ENCODE measurements at places on chromosomes 12 and 14.

DNA sequence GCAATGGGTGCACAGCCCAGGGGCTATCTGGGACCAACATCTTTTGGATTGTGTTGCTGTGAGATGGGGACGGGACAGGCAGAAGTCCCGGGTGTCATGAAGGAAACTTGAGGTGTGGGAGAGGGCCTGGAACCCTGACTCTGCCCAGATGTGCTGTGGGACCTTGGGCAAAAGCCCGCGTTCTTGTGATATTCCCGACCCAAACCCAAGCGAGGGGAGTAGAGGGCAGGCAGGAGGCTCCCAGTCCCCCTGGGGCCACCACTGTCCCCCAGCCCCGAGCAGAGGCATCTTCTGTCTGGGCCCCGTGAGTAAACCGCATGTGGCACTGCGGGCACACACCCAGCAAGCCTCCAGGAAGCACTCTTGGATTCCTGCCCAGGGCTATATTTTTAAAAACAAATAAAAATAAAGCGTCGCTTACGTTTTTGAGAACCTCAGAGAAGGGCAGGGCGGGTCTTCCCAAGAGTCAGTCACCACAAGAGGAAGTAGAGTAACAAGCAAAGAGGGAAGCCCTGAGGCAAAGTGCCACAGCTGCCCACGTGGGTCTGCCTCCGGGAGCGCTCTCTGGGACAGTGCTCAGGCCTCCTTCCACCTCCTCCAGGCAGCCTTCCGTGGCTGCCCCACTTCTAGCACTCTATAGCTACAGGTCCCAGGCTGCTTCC is 39.5 kb downstream of the BEGAIN start:
- peak; percentile 54 for DNase-seq

DNA sequence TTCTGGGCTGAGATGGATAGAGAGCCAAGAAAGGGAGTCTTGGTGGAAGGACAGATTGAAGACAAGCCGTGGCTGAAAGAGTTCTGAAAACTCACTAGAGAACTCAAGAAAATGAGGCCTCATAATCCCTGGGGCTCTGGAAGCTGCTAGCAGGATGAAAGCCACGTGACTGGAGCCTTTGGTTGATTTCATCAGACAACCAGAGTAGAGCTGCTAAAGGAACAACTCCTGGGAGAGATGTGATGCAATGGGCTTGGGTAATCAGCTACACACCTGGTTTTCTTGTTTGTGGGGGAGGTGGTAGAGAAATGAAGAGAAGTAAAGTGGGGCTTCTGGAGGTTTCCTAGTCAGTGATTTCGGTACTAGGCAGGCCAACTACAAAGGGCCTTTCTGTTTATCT is 13.4 kb downstream of the CSRNP2 start:
- DNase-seq = no peak

GRCh38 chr12:80811957-80812708 is 95.4 kb downstream of the MYF5 start:
- DNase-seq = no peak

DNA sequence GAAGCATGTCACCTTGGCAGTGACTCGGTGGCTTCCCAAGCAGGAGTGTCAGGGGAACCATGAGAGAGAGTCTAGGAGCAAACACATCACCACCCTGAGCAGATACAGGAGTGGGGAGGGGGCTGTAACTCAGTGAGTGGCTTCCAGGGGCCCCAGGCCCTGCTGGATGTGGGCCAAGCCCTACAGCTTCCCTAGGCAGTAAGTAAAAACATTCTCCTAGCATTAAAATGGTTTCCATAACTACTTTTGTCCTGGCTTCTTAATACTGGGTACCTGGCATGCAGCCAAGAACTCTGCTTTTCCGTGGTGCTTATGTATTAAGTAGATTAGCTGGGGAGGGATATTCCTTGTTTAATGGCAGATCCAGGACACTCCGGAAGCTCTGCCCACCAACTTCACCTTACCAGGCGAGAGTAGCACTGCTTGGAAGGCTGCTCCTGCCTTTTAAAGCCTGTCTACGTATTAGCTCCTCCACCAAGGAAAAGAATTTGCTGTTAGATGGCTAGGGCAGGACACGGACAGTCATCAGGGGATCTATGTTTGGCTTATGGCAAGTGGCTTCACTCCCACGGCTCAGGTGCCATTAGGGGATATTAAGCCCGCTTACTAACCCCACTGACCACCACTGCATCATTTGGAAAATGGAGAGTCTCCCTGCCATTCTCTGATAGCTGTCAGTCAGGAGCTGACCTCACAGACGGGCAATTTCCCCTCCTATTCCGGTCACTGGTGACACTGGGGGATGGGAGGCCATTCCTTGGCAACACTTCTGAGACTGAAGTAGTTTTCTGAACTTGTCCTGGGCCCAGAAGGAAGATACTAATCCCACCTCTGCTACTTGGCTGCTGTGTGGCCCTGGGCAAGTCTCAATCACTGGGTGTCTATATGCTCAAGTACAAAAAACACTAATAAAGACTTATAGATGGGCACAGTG is 22.8 kb downstream of the OTUB2 start:
- DNase-seq = no peak

DNA sequence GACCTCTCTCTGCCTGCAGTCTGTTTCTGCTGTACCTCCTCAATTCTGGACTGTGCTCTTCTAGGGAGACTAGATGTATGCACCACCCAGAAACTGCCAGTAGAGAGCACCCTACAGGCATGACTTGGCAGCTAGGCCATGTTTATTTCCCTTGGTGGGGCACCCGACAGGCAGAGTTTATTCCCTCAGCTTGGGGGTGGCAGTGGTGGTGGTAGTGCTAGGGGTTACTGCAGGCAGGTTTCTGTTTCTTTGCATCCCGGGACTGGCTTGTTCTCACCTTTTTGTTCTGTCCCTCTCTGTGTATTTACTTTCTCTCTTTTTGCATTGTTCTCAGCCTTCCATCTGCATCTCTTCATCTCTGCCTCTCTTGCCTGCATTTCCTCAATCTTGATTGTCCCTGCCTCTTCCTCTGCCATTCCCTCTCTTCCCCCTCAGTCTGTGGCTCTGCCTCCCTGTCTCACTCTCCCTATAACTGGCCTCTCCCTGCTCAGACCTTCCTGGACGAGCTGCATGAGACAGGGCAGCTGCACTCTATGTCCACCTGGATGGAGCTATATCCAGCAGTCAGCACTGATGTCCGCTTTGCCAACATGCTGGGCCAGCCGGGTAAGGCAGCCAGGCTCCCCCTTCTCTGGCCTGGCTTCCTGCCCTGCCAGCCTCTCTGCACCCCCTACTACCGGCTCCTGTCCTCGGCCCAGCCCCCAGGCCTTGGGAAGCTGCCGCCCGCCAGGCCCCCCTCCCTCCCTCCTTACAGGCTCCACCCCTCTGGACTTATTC is 13.8 kb downstream of the PRPF40B start:
- DNase-seq = peak; percentile 65

GRCh38 chr12:119850330-119850729 is 26.8 kb downstream of the CIT start:
- no peak for DNase-seq

GRCh38 chr12:27000961-27001360 is 13.2 kb downstream of the TM7SF3 start:
- no peak for DNase-seq

GRCh38 chr14:48536318-48536717 is 860.9 kb upstream of the MDGA2 start:
- no peak for DNase-seq

- no peak for DNase-seq
These were observed 581.7 kb downstream of the DIO2 start for GRCh38 chr14:79629411-79630287.

DNA sequence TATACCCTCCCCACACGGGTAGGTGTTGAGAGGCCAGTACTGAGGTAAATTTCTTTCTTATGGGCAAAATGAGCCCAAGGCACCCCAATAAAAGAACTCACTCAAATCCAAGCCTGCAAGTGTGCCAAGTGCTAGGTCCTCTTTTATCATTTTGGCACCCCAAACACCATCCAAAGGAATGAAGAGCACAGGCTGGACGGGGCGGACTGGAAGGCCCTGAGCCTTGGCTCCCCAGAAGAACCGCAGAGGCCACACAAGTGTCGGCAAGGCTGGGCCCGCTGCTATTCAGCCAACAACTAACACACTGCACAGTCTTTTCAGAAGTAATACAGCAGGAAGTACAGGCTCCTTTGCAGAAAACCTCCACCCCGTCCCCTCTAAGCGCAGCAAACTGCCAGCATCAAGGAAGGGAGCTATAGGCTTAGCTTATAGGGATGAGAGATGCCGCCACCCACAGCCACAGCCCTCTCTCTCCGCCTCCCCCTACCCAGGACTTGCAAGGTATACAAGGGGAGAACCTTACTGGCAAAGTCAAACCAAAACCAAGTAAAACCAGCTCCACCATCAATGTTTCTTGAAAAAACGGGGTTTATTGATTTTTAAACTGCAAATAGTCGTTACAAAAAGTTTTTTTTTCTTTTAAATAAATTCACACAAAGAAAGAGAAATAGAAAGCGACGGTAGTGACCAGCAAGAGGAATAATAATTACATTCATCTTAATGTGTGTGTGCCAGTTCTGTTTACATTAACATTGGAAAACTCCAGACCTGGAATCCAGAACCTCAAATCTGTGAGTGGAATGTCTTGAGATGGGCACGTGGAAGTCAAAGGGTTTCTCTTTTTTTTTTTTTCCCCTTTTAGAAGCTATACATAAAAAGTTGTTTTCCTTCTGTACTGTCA is 5.5 kb downstream of the ZFP36L1 start:
- DNase-seq = peak; percentile 15

DNA sequence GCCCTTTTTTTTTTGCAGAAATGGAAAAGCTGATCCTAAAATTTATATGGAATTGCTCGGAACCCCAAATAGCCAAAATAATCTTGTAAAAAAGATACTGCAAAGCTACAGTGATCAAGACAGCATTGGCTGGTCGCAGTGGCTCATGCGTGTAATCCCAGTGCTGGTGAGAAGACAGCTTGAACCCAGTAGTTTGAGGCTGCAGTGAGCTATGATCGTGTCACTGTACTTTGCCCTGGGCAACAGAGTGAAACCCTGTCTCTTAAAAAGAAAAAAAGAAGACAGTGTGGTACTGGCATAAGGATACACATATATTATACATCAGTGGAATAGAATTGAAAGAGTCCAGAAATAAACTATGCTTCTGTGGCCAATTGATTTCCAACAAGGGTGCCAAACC is 5.4 kb downstream of the ITGB7 start:
- DNase-seq = no peak

DNA sequence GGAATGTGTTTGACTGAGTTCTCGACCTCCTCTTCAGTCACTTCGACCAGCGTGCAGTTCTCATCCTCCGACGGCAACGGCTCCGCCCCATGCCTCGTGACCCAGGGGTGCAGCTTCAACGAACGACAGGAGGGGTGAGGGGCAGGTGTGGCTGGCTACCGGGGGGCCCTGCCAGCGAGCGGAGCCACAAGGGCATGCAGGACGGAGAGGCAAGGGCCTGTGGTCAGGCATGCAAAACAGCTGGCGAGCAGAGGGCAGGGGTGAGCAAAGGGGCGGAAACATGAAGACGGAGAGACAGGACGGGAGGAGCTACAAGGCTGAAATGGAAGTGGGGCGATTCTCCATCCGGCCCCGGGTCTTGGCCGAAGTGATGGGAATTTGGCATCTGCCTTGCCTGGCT is 38.7 kb downstream of the P2RX4 start:
- no peak for DNase-seq

DNA sequence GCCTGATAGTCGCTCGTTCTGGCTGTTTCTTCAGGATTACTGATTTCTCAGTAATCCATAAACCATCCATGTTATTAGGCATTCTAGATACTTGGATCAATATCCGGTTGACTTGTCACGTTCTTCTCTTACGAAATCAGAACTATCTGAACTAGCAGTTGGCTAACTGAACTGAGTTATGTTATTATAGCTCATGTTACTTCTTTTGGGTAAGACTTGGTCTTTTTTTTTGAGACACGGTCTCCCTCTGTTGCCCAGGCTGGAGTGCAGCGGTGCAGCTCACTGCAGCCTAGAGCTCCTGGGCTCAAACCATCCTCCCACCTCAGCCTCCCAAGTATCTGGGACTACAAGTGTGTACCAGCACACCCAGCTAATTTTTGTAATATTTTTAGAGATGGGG is 178.6 kb downstream of the PRKCH start:
- no peak for DNase-seq

DNA sequence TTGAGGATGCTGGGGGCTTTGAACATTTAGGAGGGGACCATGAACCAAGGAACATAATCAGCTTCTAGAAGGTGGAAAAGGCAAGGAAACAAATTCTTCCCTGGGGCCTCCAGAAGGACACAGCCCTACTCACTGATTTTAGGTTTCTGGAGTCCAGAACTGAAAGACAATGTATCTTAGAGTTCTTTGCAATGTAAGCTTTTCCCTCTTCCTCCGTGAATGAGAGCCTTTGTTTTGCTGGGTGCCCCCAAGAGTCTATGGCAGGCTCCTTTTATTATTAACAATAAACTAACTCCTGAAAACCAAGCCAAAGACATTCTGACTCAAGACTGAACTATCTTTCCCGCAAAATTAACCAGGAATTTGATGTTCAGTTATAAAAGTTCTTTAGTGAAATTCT is 204.1 kb downstream of the STXBP6 start:
- no peak for DNase-seq

- no peak for DNase-seq
These were observed 59.7 kb downstream of the RCOR1 start for GRCh38 chr14:102652194-102652593.

GRCh38 chr14:92610849-92611271 is 97.3 kb downstream of the RIN3 start:
- DNase-seq = no peak

- no peak for DNase-seq
These were observed 884 bp upstream of the AMN1 start for GRCh38 chr12:31729705-31730104.

- peak; percentile 61 for DNase-seq
These were observed 123.0 kb upstream of the PZP start for GRCh38 chr12:9331218-9331626.

DNA sequence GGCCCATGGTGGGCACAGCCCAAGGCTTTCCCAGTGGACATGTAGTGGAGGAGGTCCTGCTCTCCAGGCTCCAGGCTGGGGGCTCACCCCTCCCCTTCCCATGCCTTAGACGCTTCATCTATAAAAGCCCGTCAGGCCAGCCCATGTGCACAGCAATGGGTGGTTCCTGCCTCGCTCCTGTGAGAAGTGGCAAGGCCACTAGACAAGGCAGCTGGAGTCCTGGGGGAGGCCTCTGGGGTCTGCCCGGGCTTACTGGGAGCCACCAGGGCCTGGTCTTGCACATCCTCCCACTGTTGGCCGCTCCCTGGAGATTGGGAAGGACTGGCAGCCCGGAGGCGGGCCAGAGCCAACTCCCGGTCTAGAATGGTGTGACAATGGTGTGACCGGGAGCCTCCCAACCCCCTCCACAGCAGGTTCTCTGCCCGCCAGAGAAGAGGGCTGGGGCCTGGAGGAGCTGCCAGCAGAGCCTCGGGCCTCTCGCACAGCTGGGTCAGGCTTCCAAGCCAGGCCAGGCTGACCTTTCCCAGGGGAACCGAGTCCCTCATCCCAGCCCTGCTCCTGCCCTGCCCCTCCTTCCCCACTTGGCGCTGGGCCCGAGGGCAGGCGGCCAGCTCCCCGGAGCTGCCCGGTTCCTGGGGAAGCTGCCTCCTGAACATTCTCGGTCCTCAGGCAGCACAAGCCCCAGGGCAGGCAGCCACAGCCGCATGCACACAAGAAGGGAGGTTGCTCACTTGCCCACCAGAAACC is 97.9 kb downstream of the RFLNA start:
- no peak for DNase-seq

All from T-helper 1 cell (primary cell).